ENCODE measurements at places on chromosomes 11 and 22.
A peak's percentile ranks its signal among the peaks of the same experiment; 100 is the strongest.

DNA sequence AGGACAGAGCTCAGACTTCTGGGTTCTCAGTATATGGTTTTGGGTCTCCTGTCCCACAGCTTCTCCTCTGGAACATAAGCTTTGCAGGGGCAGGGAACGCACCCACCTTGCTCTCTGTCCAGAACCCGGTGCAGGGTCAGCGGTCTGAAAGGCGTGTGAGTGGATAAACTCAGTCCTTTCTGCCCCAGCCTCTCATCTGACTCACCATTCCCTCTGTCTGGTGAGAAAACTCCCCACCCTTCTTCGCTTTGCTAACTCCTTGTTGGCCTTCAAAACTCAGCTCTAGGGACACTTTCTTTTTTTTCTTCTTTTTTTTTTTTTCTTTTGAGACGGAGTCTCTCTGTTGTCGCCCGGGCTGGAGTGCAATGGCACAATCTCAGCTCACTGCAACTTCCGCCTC, 68.9 kb upstream of the NUP50 start:
- DNase-seq, result no peak

DNA sequence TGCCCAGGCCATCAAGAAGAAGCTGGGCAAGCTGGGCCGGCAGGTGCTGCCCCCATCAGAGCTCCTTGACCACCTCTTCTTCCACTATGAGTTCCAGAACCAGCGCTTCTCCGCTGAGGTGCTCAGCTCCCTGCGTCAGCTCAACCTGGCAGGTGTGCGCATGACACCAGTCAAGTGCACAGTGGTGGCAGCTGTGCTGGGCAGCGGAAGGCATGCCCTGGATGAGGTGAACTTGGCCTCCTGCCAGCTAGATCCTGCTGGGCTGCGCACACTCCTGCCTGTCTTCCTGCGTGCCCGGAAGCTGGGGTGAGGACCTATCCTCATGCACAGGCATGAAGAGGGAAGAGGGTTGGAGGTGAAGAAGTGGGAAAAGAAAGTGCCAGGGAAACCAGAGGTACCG, 5.3 kb upstream of the NHERF4 start:
- DNase-seq, result peak; percentile 55

- no peak for DNase-seq
These were observed 94.8 kb downstream of the TEAD1 start for GRCh38 chr11:12768726-12769673.

DNA sequence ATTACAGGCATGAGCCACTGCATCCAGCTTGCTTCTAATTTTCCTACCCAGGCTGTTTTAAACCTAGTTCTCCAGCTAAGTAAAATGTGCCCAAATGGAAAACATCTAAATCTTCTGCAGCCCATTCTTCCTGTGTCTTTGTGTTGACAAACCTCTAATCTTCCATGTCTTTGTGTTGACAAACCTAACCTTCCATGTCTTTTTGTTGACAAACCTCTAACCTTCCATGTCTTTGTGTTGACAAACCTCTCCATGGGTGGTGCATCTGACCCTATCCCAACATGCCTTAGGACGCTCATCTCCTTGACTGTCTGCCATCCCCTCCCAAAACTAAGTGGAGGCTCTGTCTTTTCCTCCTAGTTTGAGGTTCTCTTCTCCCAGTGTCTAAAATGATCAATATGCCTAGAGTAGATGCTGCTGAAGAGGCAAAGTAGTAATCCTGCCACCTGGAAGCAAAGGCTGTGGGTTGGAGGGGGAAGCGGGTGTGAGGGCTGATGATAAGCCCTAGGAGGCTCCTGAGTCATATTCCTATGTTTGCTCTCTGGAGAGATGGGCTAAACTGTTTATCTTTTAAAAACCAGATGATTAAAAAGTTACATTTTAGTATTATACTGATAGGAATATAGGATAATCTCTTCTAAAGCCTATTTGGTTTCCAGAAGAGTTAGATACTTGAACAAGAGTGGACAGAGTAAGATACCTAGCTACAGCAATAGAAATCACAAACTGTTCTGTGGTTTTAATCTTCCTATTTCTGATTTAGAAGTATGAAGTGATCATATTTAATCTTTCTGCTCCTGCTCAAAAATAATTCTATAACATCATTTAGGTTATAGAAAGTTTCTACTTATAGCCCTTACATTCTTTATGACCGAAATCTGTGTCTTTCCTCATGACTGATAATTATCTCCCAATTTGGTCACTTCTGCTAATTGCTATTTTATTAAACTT, 7.9 kb downstream of the FEN1 start:
- DNase-seq, result no peak

DNA sequence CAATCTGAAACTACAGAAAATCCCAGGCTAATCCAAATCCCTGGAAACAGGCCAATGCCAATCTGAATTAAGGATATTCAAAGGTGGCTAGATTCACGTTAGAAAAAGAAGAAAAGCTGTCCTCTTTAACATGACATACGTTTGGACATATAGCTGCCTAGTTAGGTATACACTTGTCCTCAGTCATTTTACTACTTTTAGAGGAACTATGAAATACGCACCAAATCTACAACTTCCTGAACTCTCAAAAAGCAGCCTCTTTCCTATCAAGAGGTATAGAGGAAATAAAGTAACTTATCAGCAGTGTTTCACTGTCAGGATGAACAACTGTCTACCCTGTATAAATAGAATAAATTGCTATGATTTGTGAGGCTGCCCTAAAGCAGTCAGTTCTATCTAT, 24.0 kb downstream of the KMT5B start:
- DNase-seq, result no peak

- no peak for DNase-seq
These were observed 37.8 kb upstream of the TH start for GRCh38 chr11:2209370-2209801.

DNA sequence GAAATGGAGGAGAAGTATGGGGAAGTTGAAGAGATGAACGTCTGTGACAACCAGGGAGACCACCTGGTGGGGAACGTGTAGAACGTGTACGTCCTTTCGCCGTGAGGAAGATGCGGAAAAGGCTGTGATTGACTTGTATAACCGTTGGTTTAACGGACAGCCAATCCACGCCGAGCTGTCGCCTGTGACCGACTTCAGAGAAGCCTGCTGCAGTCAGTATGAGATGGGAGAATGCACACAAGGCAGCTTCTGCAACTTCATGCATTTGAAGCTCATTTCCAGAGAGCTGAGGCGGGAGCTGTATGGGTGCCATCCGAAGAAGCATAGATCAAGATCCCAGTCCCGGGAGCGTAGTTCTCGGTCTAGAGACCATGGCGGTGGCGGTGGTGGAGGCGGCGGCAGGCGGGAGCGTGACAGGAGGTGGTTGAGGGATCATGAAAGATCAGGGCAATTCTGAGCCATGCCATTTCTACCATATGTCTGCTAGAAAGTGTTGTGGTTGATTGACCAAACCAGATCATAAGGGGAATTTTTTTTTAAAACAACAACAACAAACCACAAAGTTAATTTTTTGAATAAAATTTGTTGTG, 36.8 kb upstream of the PHOX2A start:
- no peak for DNase-seq

GRCh38 chr11:133531458-133531857, 843 bp downstream of the OPCML start:
- no peak for DNase-seq

DNA sequence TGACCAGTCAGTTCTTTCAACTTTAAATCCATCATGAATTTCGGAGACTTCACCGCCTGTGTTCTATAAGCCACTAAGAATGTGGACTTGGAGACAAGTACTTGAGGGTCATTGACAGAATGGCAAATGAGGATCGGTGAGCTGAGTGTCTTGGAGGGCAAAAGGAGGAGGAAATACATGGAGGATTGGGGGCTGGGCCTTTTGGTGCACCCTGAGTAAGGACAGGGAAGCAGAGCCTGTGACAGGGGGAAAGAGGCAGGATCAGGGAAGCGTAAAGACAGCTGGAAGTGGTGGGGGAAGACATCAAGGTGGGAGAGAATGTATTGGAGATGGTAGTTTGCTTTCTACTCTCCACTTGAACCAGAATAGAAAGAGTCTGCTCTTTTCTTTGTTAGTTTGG, 70.4 kb upstream of the MTMR2 start:
- DNase-seq, result no peak

- DNase-seq, result no peak
These were observed 437.4 kb downstream of the JRKL start for GRCh38 chr11:96827164-96827563.

- DNase-seq, result no peak
These were observed 187.8 kb downstream of the CHST1 start for GRCh38 chr11:45477588-45477987.

DNA sequence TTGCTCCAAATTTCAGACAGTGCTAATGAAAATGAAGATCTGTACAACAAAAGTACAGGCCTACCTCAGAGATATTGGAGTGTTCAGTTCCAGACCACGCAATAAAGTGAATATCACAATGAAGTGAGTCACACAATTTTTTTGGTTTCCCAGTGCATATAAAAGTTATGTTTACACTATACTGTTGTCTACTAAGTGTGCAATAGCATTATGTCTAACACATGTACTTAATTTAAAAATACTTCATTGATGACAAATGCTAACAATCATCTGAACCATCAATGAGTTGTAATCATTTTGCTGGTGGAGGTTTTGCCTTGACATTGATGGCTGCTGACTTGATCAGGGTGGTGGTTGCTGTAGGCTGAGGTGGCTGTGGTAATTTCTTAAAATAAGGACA, 60.6 kb upstream of the E2F8 start:
- no peak for DNase-seq

- DNase-seq, result peak; percentile 13
These were observed 815.5 kb downstream of the NTM start for GRCh38 chr11:132185726-132186592.

DNA sequence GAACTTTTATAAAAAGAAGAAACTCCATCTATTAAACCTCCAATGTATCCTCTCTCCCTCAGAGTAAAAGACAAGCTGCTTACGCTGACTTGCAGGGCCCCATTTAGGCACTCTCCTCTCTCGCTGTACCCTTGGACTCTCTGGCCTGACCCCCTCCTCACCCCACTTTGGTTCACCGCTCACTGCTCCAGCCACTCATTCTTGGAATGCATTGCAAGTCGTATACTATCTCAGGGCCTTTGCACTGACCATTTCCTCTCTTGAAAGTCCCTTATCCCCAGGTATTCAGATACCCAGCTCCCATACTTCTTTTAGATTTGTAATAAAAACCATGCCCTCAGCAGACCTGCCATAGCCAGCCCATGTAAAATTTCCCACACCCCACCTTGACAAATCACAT, 139.6 kb downstream of the DBX1 start:
- no peak for DNase-seq

DNA sequence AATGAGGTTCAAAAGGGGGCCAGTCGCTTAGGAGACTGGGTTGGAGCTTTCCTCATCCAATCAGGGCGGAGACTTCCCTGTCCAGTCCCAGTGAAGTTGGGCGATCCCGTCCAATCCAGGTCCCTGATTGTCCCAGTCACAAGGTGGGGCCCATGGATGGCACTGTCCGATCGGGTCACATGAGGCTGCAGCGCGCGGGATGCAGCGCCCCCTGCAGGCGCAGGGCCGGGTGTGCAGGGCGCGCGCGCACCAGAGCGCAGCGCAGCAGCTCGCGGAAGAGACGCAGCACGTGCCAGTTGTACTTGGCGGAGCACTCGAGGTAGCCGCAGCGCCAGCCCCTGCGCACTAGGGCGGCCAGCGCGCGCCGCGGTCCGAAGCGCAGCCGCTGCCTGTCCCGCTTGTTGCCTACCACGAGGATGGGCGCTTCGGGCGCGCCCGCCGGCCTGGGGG, 2.3 kb downstream of the RASL10A start:
- no peak for DNase-seq

- DNase-seq, result no peak
These were observed 47.7 kb upstream of the DKK3 start for GRCh38 chr11:12056119-12056518.

- no peak for DNase-seq
These were observed 495 bp downstream of the GPR137 start for GRCh38 chr11:64285885-64286800.

DNA sequence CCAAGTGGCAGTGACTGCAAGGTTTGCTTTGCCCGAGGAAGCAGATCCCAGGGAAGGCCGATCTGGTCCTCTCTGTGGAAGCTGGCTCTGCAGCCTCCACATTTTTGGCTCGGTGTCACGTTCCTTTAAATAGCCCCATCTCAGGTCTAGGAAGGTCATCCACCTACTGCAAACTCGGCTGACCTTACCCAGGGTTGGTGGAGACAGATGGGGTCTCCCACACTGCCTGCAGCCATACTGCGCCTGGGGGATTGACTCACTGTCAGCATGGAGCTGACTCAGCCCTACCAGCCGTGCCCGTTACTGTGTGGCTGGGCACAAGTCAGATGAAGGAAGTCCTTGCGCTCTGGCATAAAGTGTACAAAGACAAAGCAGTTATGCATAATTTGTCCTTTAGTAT, 16.9 kb downstream of the CDPF1 start:
- no peak for DNase-seq

GRCh38 chr11:15745266-15745665, 611.1 kb downstream of the SOX6 start:
- DNase-seq, result no peak

DNA sequence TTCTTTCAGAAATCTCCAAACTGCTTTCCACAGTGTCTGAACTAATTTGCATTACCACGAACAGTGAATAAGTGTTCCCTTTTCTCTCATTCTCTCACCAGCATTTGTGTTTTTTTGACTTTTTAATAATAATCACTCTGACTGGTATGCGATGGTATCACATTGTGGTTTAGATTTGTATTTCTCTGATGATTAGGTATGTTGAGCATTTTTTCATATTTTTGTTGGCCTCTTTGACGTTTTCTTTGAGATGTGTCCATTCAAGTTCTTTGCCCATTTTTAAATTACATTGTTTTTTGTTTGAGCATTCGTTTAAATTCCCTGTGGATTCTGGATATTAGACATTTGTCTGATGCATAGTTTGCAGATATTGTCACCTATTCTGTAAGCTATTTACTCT, 1639.6 kb upstream of the TENM4 start:
- no peak for DNase-seq

- DNase-seq, result no peak
These were observed 76.9 kb downstream of the BCR start for GRCh38 chr22:23256986-23257888.

DNA sequence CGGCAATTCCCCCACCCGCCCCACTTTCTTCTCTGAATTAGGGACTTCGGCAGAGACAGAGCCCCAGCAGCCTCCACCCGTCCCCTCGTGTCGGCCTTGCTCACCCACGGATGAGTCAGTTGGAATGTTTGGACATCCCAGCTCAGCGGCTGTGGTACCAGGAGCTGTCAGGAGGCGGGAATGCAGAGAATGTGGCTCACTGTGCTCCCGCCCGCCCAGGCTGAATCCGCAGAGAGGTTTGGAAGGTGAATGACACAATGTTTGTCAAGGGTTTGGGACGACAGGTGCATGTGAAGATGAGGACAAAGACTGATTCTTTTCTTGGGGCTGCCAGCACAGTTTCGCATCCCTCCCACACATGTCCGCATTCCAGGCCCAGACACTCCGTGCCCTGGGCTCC, 39.6 kb downstream of the LIF start:
- no peak for DNase-seq

DNA sequence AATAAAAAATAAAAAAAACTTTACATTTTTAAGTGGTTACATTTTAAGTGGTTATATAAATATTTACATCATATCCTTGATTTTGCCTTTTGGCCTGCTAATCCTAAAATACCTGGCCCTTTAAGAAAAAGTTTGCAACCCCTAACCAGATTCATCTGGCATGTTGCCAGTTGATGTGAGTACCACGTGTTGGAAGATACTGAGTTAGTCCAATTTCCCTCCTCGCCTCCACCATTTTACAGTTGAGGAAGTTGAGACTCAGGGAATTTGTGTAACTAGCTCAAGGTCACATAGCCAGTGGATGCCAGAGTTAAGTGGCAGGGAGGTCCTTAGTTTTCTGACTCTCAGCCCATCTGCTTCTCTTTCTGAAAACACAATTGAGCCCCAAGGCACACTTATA, 5.1 kb downstream of the ELF5 start:
- no peak for DNase-seq
